ENCODE measurements at places on chromosomes 13 and 19. TPM values are rescaled to one million over a fixed set of nuclear protein-coding genes. Genes with fewer than 3 reads are reported as not detected.

Gene HIF3A
- total RNA-seq = not detected

Gene SMAD9
- not detected for total RNA-seq

Gene KLK8
- not detected for total RNA-seq

Gene CLEC17A
- total RNA-seq = 1.5 TPM

Gene ZNF583
- total RNA-seq = 5.9 TPM

Gene ASPDH
- not detected for total RNA-seq

Gene PTH2
- total RNA-seq = not detected

Gene MEIS3
- total RNA-seq = not detected

Gene GJB6
- total RNA-seq = 7.3 TPM

Gene TEAD2
- not detected for total RNA-seq

Gene ATP4A
- total RNA-seq = not detected
